ENCODE measurements at places on chromosomes 12 and 14.

GRCh38 chr14:24274101-24274543, 2.7 kb upstream of the RABGGTA start:
- DNase-seq: peak; percentile 99

DNA sequence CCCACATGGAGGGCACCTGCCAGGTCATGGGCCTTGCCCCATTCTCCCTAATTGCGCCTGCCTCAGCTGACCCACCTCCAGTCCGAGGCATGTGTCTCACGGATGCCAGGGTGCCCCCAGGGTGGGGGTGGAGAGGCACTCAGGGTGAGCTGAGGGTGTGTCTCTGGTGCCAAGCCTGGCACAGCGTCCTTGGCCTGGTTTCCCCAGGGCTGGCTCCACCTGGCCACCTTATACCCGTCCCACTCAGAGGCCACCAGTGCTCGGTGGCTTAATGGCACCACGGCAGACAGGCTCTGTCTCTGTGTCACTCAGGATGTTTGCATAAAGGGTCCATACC, 33.6 kb upstream of the TDRD9 start:
- no peak for DNase-seq

DNA sequence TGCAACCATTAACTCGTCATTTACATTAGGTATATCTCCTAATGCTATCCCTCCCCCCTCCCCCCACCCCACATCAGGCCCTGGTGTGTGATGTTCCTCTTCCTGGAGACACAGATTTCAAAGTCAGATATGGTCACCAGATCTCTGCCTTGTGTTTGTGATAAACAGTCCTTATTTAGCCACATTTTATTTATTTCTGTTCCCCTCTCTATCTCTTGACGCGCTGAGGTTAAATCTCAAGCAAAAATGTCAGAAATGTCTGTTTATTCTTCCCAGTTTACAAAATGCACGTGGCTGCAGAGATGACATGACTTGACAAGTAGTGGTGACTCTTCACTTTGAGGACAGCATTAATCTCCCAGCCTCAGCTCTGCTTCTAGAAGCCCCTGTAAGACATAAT, 11.5 kb upstream of the RASSF3 start:
- no peak for DNase-seq

- no peak for DNase-seq
Measured at GRCh38 chr14:52329678-52330369, 15.7 kb downstream of the PTGER2 start.

DNA sequence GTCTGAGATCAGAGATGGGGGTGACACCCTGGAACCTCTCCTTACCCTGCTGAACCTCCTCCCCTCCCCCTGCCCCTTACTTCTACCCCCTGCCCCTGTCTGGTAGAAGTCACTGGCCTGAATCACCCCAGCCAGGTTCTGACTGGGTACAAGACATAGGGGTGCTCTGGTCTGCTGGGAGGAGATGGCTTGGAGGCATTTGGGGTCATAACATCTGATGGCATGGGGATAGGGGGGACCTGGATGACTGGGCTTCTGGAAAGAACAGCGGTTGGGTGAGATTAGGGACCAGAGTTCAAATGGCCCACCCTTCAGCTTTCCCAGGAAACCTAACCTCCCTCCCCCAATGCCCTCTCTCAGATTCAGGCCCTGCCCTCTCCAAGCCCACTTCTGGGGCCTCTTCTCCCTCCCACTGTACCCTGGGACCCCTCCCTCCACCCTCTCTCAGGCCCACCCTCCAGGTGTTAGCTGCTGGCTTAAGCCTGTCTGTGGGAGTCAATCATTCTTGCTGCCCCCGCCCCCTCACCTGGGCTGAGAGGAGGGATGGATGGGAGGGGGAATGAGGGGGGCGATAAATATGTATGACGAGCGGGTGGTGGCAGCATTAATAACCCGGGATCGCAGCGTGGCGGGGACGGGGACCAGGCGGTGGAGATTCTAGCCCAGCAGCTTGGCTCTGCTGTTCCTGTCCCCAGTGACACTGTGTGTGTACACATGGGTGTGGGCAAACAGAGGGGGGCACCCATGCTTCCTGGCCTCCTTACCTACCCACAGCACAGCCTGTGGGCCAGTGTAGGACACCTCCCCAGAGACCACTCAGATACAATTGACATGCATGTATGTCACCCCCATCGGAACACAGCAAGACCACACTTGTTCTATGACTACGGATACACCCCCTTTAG, 5.9 kb downstream of the NXPH4 start:
- no peak for DNase-seq

- DNase-seq: no peak
Measured at GRCh38 chr12:116673681-116674111, 64.2 kb downstream of the SPRING1 start.

- DNase-seq: no peak
Measured at GRCh38 chr12:56716458-56716857, 8.6 kb downstream of the NACA start.

GRCh38 chr14:91845652-91846051, 21.7 kb downstream of the TC2N start:
- DNase-seq: no peak

DNA sequence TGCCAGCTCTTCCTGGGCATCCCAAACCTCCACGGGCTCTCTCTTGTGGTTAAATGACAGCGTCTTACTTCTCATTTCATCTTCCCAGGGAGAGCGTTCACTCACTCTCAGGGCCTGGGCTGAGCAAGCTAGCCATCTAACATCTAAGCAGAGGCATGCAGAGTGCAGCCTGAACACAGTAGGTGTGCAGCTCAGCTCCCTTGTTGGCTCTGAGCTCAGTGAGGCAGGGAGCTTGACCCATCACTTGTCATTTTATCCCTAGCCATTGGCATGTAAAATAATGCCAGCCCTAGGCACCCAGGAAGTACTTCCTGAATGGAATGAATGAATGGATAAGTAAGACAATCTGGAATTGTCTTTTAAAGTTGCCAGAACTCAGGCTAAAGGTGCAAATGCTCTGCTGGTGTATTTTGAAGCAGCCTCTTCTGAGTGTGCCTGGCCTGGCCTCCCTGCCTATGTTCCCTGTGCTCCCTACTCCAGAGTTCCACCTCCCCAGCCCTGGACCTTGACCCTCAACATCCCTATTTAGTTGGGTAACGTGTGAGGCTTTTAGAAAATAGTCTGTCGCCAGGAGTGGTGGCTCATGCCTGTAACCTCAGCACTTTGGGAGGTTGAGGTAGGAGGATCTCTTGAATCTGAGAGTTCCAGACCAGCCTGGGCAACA, 9.5 kb upstream of the MEG3 start:
- DNase-seq: no peak

DNA sequence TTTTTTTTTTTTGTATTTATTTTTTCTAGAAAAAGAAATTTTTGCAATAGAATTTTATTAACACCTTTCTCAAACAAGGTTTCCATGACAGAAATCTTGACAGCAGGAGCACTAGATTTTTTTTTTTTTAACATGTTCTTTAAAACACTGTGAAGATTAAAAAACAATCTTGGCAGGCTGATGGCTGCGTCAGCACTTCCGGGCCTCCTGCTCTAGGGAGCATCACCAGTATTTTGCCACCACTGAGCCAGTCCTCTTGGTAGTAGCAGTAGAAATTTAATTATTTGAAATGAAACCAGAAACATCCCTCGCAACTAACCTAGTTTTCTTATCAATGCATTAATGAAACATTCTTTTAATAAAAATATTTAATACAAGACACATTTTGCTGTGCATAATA, 99.6 kb downstream of the APAF1 start:
- DNase-seq: no peak

GRCh38 chr14:93527203-93527607, 96.5 kb downstream of the UNC79 start:
- peak; percentile 37 for DNase-seq

GRCh38 chr12:132838410-132839080, 9.9 kb upstream of the GOLGA3 start:
- DNase-seq: no peak

- DNase-seq: peak; percentile 75
Measured at GRCh38 chr14:67343601-67344230, 15.9 kb downstream of the ATP6V1D start.

DNA sequence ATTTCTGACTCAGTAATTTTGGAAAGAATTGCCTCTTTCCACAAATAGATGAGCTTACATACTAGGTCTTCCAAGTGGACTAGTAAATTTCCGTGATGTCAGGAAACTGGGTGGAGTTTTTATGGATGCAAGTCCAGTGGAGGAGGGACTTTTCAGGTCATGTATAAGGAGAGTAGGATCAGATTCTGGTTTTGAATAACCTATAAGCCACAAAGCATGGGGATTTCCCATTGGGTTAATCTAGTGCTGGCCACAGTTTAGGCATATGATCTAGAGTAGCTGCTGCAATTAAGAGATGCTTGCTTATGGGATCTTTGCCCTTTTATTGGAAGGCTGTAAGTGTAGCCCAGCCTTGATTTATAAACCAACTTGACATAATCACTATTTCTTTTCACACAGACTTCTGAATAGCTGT, 33.8 kb downstream of the STK38L start:
- DNase-seq: no peak

DNA sequence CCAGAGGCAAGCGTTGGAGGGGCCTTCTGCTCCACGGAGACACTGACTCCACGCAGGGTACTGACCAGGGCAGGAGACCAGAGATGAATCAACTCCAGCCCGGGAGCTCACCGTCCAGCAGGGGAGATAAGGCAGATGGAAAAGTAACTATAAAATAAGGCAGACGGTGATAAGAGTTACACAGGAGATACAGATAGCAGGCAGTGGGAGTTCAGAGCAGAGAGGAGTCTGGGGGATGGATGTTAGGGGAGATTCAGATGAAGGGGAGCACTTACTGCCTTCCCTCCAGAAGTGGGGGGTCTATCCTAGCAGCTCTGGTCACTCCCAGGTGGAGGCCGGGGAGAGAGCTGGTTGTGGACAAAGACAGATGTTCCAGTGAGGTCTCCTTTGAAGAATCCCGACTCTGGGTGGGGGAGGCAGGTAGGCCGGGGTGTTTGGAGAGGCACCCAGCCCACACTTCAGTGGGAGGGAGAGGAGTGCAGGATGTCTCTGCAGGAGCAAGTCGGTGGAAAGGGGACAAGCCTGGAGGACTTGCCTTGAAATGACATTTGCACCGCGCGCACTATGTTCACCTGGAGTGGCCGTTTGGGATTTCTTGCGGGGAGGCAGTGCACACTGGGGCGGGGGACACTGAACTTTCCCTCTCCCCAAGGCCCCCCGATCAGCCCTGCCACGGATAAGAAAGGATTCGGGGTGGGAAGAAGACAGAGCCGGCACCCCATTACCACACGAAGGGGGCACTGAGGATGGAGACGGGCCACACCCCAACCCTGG, 1.2 kb downstream of the PITPNM2 start:
- no peak for DNase-seq

DNA sequence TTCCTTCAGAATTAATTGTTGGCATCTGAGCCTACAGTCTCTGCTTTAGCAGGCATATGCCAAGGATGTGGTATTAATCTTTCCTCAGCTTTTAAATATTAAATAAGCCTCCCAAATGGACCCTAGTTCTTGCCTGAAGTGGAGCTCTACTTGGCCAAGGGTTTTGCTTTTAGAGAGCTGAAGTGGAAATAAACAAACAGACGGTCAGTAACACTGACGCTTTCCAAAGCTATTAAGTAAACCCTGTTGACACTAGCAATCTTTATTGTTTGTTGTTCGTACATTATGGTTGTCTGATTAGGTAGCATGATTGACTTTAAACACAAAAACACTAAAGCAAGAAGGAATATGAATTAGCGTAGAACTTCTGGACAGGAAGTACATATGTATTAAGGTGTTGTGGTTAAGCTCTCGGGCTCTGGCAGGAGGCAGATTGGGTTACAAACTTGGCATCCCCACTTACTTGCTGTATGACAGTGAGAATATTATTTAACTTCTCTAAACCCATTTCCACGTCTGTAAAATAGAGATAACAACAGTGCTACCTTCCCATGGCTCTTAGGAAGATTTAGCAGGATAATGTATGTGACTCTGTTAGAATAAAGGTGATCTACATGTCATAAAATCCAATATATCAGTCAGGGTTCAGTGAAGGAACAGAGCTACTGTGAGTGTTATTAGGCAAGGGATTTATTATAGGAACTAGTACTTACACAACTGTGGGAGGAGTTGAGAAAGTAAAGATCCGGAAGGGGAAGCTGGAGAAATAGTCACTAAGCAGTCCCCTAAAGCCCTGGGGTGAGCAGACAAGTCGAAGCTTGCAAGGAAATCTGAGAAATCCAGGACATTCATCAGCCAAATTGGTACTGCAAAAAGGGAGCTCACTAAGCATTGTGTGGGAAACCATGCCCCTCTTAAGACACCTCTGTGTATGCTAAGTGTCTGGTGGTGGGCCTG, 92.2 kb upstream of the ATF7IP start:
- DNase-seq: peak; percentile 91

DNA sequence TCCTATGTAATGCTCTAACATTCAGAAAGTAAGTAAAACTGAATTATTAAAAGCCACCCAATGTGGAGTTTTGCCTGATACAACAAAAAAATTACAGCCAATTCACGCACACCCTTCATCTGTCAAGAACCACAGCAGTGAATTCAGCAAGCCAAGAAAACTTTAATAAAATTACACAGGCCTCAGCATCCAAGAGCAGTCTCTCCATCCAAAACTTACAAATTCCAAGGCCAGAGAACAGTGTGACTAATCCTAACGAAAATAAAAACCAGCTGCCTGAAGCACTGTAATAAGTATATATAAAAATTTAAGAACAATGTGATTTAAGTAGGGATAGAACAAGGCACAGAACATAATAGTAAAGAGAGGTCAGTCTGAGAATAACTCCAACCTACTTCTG, 54.2 kb downstream of the SIX6 start:
- DNase-seq: no peak

DNA sequence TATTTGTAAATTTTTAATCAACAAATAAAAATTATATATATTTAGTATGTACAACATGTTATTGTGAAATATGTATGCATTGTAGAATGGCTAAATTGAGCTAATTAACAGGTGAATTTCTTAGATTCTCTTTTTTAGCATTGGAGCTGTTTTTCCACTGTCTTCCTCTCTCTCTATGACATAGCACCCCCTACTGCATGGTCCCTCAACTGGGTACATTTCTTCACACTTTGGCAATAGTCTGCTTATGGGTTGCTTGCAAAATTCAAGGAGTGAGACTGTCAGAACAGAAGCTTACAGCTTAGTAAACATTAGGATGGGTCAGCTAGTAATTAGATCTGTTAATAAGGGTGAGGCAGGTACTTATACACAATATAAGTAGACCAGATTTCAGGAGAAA, 658.5 kb upstream of the MGAT4C start:
- DNase-seq: peak; percentile 0

DNA sequence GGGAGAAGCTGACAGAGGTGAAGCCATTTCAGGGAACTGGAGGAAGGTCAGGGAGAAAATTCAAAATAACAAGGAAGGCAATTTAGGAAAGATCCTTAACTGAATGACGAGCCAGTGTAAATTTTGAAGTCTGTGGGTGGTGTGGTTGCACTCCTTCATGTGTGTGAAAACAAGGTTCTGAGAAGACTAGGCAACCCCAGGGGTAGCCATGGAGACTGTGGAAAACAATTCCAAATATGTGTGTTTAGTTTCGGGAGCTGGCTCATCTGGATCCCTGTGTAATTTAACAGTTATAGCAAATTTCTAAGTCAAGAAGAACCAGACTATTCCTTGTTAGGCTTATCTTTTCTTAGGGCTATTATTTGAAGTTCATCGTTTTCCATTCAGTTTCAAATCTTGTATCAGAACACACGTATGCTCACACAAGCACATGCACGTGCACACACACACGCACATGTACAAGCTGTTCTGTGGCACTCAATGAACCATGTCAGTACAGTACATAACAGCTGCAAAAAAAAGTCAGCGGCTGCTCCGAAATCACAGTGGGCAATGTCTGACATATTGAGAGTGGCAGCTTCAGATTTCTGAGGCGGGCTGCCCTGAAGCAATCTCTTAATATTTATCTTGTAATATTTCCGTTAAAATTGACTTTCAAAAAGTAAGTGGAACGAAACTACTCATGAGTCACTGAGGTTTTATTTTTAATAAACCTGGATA, 411.2 kb downstream of the AEBP2 start:
- no peak for DNase-seq

Measured in epithelial cell of prostate (primary cell).